ENCODE measurements at places on chromosomes 7 and 10. TPM values are rescaled to one million over a fixed set of nuclear protein-coding genes. Genes with fewer than 3 reads are reported as not detected.

ZNF853 gene
- 3.2 TPM for total RNA-seq

LAMTOR4 gene
- 148 TPM for total RNA-seq

CYP3A5 gene
- 3.1 TPM for total RNA-seq

PDE1C gene
- 0.09 TPM for total RNA-seq

ABCA13 gene
- total RNA-seq, result 3.0 TPM

SPDYE9 gene
- not detected for total RNA-seq

PGAM2 gene
- total RNA-seq, result 0.09 TPM

CAPZA2 gene
- total RNA-seq, result 92.7 TPM

STYXL1 gene
- 36.6 TPM for total RNA-seq

SUN3 gene
- total RNA-seq, result not detected

CDK1 gene
- total RNA-seq, result 0.94 TPM

GPR26 gene
- not detected for total RNA-seq

ADIRF gene
- 197 TPM for total RNA-seq

ZNF37A gene
- 16.1 TPM for total RNA-seq

TES gene
- 39.1 TPM for total RNA-seq

CCSER2 gene
- total RNA-seq, result 19.4 TPM

CPA2 gene
- total RNA-seq, result not detected

SH3PXD2A gene
- 12.0 TPM for total RNA-seq

NPFFR1 gene
- total RNA-seq, result under 0.01 TPM

LDB3 gene
- 0.09 TPM for total RNA-seq

VAX1 gene
- not detected for total RNA-seq

COL28A1 gene
- total RNA-seq, result 0.16 TPM

GATA3 gene
- total RNA-seq, result not detected

PAX4 gene
- total RNA-seq, result not detected

KLF14 gene
- under 0.01 TPM for total RNA-seq

ELN gene
- total RNA-seq, result 6.5 TPM

FUOM gene
- 11.0 TPM for total RNA-seq

ASB10 gene
- not detected for total RNA-seq

GNAT3 gene
- not detected for total RNA-seq

GIMAP4 gene
- not detected for total RNA-seq

THSD7A gene
- total RNA-seq, result 1.1 TPM

COL17A1 gene
- total RNA-seq, result 0.94 TPM
